ENCODE measurements at places on chromosomes 16 and 17.

DNA sequence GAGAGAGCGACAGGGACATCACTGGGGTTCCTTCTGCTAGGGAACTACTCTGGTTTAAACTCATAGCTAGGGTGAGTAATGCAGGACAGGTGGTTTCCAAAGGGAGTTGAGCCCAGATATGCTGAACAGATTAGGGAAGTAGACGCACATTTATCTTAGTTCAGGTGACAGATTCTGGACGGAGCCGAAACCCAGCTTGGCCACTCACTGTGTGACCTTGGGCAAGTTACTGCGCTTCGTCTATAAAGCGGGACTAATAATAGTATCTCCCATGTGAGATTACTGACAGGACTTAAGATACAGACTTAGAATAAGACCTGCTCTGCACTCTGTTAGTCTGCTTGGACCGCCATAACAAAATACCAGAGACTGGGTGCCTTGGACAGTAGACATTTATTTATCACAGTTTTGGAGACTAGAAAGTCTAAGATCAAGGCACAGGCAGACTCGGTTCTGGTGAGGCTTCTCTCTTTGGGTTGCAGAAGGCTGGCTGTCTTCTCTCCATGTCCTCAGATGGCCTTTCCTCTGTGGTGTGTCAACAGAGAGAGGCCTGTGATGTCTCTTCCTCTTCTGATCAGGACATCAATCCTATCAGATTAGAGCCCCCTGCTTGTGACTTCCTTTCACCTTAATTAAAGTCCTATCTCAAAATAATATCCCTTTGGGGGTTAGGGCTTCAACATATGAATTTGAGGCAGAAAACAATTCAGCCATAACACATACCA, 12.1 kb downstream of the SCNN1G start:
- DNase-seq: no peak

- no peak for DNase-seq
These were observed 38.2 kb upstream of the GNG13 start for GRCh38 chr16:838741-839140.

DNA sequence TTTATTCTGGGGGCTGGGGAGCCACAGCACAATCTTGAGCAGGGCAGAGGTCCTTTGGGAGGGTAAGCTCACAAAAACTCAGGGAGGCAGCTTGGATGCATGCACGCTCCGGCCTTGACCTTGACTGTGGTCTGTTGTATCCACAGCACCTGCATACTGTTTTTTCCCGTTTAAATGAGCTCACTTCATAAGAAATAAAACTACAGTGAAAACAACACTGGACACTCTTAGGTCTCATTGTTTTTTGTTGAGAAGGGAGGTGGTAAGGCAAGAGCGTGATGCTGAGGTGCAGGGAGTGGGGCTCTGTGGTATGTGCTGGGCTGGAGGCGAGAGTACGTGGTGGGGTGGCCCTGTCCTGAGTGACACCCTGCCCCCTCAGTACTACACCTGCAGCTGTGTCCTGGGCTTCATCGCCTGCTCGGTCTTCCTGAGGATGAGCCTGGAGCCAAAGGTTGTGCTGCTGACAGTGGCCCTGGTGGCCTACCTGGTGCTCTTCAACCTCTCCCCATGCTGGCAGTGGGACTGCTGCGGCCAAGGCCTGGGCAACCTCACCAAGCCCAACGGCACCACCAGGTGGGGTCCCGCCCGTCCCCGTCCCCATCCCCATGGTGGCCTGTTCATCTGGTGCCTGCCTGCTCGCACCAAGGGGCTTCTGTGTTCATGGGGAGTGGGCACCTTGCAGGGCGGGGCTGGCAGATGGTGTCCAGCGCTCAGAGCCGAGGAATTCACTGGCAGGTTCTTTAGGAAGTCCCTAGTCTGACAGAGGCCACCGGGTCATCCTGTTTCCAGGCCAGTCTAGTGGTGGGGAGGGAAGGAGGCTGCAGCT, 44.2 kb downstream of the ADCY7 start:
- no peak for DNase-seq

- DNase-seq: no peak
These were observed 77.2 kb downstream of the AATF start for GRCh38 chr17:37025847-37026530.

DNA sequence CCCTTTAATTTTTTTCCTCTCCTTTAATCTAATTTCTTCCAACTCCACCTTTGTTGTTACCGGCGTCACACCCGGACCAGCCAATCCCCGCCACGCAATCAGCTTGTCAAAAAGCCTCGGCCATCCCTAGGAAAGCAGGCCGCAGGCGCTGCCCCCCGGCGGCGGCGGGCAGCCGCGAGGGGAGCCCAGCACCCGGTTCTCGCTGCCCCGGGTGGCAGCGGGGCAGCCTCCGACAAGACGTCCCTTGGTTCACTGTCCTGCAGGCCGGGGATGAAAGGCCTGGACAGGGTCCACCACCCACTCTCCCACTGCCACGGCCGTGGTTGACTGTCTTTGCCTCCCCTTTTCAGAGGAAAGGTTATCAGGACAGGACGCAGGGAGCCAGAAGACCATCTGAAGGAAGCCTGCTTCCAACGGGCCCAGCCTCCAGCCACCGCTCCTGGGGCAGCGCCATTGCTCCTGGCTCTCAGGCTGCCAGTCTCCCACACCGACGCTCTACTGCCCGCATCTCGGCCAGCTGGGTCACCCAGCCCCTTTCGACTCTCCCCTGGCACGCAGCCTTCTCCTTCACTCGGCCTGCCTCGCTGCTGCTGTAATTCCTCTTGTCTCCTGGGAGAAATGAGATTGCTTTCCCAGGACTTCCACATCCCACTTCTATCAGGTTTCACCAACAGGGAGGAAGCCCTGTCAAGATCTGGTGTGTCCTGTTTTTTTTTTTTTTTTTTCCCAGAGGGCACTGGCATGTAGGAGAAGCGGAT, 2.8 kb upstream of the UBTF start:
- DNase-seq: peak; percentile 60

DNA sequence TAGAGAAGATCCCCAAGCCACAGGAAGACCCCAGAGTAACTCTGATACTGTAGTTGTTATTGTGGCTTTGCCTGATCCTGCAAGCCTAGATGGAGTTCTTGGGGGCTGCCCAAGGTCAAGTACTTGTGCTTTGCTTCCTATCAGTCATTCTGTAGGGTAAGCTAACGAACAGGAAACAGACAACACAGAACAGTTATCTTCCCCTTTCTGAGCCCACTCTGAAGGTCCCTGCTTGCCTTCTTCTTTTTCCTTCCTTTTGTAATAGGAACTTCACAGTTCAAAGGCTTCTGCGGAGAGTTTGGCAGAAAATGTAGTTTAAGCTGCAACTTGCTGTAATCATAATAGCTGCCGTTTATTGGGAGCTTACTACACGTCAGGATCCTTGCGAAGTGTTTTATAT, 494.1 kb upstream of the ERCC4 start:
- DNase-seq: no peak

- no peak for DNase-seq
These were observed 6.5 kb upstream of the RAP1GAP2 start for GRCh38 chr17:2789700-2790099.

- DNase-seq: no peak
These were observed 119.7 kb downstream of the RPTOR start for GRCh38 chr17:80664217-80664790.

- no peak for DNase-seq
These were observed 40.7 kb upstream of the DLX4 start for GRCh38 chr17:49928126-49928800.

DNA sequence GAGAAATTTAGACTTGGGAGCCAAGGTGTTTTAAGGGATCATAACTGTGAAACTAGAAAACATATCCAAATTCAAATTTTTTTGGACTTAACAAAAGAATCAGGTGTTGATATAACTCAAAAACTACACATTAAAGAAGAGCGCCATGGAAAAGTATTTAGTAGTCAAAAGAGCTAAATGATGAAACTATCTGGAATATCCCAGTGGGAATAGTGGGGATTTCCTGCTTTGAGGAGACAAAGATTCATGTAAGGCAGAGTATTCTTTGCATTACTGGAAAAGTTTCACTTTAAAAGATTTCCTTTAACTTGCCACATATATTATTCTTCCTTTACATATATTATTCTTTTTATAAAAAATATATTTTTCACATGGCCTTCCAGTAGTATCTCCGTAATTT, 40.3 kb upstream of the VPS4A start:
- no peak for DNase-seq

- no peak for DNase-seq
These were observed 19.6 kb downstream of the SBK1 start for GRCh38 chr16:28311913-28312312.

DNA sequence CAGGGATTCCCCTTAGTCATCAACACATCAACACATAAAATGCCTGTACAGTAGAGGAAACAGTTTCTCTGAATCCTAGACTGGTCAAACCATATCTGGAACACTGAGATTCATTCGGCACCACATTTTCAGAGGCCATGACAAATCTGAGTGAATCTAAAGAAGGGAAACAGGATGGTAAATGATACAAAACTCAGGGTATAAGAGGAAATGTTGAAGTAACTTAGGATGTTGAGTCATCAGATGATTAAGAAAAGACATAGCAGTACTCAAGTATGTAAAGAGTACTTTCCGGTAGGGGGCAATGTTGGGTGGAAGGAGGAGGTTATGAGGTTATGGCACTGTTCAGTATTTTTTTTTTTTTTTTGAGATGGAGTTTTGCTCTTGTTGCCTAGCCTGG, 358.5 kb upstream of the PMFBP1 start:
- DNase-seq: peak; percentile 26

- no peak for DNase-seq
These were observed 44.0 kb downstream of the SPOP start for GRCh38 chr17:49633762-49634484.

DNA sequence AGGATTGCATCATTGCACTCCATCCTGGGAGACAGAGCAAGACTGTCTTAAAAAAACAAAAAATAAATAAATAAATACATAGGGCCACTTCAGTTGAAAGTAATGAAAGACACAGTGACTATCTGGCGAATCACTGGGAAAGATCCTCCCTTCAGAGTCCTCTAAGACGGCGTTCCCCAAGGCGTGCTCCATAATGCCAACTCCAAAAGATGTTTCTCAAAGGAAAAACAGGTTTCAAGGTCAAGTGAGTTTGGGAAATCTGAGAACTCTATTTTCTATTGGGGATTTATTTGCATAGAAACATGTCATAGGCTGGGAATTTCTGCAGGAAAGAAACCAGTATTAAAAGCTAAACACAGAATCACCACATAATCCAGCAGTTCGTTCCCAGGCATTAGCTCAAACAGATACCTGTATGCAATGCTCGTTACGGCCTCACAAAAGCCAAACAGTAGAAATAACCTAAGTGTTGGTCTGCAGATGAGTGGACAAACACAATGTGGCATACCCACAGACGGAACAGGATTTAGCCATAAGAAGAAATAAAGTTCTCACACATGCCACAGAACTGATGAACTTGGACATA, 7.9 kb downstream of the KLHDC4 start:
- DNase-seq: peak; percentile 35

DNA sequence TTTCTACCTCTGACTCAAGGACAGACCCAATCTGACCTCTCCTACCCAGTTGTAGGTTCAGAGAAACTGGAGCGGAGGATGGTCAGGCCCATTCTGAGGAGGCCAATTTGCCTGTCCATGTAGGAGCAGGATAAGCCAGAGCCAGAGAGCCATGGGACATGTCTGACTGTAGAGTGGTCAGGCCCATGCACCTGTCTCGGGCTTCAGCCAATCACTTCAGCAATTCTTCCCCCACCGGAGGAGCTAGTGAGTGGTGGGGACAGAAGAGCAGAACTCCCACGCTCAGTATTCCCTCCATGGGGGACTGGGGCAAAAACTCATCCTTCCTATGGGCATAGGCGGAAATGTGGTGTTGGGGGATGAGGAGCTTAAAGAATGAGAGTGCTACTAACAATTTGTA, 14.3 kb downstream of the DCAF7 start:
- DNase-seq: no peak

GRCh38 chr16:4085405-4085970, 30.8 kb downstream of the ADCY9 start:
- DNase-seq: peak; percentile 19

DNA sequence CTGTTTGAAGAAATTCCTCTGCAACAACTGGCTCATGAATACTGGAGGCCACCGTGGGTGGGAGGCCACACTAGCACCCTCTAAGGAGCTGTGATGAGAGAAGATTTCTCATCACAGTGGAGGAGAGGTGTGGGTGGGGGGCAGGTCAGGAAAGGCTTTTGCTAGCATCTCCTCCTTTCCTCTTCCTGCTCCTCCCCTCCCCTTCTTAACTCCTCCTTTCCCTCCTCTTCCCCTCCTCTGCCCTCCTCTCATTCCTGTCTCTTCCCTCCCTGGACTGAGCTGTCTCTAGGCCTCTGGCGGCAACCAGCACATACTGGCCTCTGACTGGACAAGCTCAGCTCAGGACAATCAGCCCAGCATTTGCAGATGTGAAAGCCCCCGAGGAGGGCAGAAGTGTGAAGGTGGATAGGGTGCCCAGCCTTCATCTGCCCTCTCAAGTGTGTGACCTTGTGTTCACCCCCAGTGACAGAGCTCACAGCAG, 19.0 kb upstream of the LHX1 start:
- DNase-seq: no peak

- DNase-seq: no peak
These were observed 550 bp downstream of the EIF4A3 start for GRCh38 chr17:80146121-80147034.

DNA sequence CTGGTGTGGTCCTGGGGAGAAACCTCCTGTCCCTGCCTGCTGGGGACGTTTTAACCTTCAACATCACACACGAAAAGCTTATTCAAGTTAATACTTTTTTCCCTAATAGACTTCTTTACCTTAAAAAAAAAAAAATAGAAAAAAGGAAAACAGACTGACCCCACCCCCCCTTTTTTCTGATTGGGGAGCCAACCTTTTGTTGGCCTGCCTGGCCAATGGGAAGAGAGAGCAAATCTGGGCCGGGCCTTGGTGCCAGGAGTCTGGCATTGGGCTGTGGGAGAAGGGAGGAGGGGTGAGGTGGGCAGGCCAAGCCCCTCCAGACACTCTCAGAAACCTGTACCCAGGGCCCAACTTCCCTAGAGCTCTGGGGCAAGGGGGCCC, 3.0 kb downstream of the CBX8 start:
- no peak for DNase-seq

DNA sequence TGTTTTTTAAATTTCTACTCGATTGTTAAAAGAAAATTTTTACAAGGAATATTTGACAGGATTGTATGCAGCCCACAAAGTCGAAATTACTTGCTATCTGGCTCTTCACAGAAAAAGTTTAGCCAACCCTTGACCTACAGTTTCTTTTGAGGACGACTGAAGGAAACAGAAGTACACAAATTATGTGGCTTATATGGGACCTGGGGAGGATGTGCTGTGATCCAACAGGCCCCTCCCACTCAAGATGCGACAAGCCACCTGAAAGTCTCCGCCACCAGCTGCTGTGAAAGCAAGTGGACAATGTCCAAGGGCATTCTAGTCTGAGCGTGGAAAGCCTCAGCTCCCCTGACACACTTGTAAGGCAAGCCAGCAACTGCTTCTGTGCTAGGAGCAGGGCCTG, 42.4 kb upstream of the SLC25A19 start:
- no peak for DNase-seq

DNA sequence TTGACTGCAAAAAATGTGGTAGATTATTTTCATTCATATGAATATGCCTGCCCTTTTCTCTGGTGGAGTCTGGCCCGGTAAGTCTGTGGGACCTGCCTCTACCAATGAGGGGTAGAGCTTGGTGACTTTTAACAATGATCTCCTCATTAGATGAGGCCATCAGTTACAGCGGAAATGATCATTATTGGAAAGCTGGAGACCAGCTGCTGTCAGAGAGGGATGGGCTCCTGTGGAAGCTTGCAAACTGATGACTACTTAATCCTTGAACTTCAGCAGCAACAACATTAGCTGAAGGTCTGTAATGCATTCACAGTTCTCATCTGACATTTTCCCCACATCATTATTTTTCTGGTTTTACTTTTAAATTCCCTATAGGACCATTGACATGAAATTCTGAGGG, 194.1 kb downstream of the CDH13 start:
- no peak for DNase-seq

GRCh38 chr16:57574646-57575467, 32.4 kb downstream of the ADGRG5 start:
- no peak for DNase-seq

Data from RWPE1 (cell line).